PC-3 (cell line): ENCODE measurements at places on chromosomes 6 and 20. TPM values are rescaled to one million over a fixed set of nuclear protein-coding genes. Genes with fewer than 3 reads are reported as not detected.

The SMIM29 gene
- 25.8 and 26.8 TPM in 2 replicates for total RNA-seq

The SLA2 gene
- 0.23 and 0.51 TPM in 2 replicates for total RNA-seq

The MLN gene
- total RNA-seq = not detected in 2 replicates

The KIF25 gene
- total RNA-seq = not detected in 2 replicates

The ROS1 gene
- total RNA-seq = 0.07 and 0.17 TPM in 2 replicates
